ENCODE measurements at places on chromosomes 1 and 21.

GRCh38 chr1:223209293-223209898, 66.3 kb upstream of the TLR5 start:
- no peak for DNase-seq

DNA sequence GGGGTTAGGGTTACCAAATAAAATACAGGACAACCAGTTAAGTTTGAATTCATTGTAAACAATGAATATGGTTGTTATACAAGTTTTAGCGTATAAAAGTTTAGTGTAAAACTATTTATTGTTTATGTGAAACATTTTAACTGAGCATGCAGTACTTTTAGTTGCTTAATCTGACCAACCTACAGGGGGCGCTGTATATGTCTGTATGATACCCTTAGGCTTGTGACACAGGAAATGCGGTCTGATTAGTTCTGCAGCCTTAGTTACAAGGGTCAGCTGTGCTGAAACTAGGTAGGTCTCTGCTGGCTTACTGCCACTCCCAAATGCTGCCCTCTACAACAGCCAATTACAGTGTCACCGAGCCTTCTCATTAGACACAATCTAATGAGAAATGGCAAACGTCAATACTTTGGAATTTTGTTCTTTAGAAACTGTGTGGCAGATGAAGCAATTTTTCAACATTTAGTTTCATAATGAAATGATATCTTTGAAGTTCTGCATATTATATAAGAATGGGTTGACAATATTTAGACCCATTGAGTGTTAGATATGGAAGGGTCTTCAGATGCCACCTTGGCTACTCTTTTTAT, 56.2 kb downstream of the NTNG1 start:
- no peak for DNase-seq

GRCh38 chr1:222087221-222087920, 345.5 kb upstream of the DUSP10 start:
- DNase-seq = no peak

DNA sequence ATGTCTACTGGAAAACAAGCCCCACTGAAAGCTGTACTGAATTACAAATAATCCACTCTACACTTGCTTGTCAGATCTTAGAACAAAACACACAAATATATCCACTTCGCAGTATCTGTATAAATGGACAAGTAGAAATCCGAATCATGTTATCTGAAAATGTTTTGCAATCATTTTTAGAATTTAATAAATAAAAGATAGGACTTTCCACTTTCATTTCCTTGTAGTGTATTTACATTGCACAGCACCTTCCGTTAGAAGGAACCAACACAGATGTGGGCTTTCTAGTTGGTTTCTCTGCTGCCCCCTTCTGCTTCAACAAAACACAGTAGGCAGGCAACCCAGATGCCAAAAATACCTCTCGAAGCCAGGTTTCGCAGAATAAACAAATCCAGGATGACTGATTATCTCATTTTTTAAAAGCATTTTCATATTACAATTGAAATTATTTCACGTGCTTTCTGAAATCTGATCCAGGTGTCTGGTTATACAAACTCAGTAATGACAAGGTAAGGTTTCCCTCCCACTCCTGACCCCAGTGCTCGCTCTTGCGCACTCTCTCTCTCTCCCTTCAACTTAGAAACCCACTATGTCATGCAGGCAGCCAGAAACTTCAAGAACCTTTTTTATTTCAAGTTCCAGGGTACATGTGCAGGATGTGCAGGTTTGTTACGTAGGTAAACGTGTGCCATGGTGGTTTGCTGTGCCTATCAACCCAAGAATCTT, 389.9 kb downstream of the SMYD3 start:
- peak; percentile 78 for DNase-seq

GRCh38 chr1:41417746-41418145, 56.5 kb downstream of the FOXO6 start:
- no peak for DNase-seq

DNA sequence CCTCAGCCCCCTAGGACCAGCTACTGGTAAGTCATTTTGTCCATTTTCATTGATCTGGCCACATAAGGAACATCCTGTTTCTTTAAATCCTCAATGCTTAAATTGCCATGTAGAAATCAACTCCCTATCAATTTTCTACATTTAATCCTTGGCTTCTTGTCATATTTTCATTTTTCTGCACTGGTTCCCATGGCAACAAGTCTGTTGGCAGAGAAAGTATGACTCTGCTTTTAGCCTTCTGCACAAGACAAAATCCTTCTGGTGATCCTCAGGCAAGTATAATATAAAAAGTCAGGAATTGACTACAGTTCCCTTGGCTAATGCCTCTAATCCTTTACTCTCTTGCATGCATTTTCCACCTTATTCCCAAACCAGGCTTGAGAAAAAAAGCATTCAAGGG, 65.0 kb downstream of the LRRC40 start:
- peak; percentile 82 for DNase-seq

DNA sequence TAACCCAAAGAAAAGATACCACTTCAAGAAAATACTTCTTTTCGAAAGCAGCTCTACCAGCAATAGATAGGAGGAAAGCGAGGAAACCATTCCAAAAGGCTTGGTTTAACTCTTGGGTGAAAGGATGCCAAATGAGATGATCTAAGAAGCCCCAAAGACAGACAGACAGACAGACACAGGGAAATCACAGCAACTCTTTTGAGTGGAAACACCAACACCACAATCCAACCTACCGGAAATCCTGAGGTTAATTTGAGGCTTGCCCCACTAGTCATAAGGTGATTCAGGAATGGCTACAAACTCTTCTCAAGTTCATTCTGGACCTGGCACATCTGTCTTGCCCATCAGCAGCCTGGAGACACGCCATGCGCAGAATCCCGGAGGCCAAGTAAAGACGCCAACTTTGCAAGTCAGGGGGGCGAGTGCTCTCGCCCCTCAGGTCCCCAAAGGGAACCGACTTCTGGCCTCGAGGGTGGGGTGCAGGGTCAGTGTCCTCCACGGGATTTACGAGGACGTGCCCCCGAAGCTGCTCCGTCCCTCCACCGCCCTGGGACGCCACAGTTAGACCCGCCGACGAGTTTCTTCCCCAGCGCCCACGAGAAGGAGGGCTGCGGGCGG, 778 bp downstream of the EVI5 start:
- DNase-seq = peak; percentile 76

- no peak for DNase-seq
Measured at GRCh38 chr1:245549996-245550719, 395.4 kb downstream of the KIF26B start.

GRCh38 chr1:27885114-27885528, 12.8 kb downstream of the THEMIS2 start:
- no peak for DNase-seq

DNA sequence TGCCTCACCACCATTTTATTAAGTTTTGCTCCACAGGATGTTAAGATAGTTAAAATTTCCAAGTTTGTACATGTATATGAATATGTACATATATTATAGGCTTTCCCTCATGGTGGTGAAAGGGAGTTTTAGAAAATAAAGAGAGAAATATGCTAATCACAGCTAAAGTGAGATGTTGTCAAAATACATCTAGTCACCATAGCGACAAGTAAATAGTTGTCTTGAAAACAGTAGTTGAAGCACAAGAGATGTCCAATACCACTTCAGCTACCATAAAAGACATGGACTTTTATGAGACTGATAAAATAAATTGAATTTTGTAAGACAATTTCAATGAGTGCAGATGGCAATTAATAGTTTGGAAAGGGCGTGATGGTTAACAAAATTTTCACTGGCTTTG, 1600.0 kb downstream of the BRINP3 start:
- no peak for DNase-seq

DNA sequence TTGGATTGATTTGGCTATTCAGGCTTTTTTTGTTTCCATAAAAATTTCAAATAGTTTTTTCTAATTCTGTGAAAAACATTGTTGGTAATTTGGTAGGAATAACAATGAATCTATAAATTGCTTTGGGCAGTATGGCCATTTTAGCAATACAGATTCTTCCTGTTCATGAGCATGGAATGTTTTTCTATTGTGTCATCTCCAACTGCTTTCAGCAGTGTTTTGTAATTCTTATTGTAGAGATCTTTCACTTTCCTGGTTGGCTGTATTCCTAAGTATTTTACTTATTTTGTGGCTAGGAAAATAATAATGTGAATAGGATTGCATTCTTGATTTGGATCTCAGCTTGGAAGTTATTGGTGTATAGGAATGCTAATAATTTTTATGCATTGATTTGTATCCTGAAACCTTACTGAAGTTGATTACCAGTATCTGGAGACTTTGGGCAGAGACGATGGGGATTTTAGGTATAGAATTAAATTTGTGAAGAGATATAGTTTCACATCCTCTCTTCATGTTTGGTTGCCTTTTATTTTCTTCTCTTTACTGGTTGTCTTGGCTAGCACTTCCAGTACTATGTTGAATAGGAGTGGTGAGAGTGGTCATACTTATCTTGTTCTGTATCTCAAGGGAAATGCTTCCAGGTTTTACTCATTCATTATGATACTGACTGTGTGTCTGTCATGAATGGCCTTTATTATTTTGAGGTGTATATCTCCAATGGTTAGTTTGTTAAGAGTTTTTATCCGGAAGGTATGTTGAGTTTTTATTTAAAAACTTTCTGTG, 57.3 kb downstream of the DRAM2 start:
- peak; percentile 72 for DNase-seq

GRCh38 chr1:198642983-198643382, 4.1 kb downstream of the PTPRC start:
- DNase-seq = no peak

DNA sequence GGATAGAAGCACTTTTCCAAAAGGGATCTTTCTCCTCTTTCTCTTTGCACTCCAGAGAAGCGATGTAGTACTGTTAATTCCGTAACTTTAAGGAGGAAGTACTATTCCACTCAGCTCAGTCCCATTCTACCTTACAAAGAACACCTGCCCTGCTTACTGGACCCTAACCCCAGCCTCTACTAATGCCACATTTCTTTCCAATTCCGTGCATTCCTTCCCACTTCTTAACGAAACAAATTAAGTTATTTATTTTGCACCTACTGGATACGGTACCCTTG, 511 bp downstream of the NDC1 start:
- DNase-seq = no peak

DNA sequence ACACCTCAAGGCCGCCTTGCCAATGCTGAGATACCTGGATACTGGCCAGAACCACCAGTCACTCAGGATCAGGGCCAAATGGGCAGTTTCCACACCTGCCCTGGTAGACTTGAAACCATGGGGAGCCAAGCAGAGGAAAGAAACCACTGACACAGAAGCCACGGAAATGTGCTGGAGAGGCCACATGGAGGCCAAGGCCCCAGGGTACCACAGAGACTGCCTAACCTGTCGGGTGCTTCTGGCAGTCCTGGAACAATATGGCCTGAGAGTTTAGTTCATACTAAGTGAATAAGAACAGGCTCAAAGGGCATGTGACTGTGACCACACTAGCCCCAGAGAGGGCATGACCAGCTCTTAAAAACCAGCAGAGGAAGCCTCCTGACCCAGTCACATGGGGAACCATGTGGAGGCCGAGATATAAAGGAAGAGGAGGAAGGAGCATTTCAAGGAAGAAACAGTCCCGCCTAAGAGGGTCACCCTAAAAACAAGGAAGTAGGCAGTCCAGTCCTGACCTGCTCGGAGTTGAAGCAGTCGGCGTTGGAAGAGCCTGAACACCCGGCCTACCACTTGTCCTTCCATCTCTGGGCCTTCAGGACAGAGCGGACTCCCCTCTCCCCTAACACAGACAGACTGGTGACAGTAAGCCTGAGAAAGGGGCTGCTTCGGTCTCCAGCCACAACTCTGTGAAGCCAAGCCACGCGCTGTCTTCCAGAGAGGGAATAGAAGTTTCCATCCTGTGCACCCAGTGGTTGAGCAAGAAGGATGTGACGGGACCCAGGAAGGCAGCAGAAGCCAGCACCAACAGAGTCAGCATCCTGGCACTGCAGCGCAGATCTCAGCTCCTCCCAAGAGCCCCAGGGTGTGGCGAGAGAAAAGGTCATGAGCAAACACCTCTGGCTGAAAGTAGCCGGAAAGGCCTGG, at the start of gene DENND2D:
Gene DENND2D (minus strand): TSS at position 766 of the 921 bp plus-strand sequence. CDS start 187 bp downstream, at position 579.
- DNase-seq = no peak

GRCh38 chr1:214685906-214686305, 82.9 kb downstream of the CENPF start:
- peak; percentile 46 for DNase-seq

DNA sequence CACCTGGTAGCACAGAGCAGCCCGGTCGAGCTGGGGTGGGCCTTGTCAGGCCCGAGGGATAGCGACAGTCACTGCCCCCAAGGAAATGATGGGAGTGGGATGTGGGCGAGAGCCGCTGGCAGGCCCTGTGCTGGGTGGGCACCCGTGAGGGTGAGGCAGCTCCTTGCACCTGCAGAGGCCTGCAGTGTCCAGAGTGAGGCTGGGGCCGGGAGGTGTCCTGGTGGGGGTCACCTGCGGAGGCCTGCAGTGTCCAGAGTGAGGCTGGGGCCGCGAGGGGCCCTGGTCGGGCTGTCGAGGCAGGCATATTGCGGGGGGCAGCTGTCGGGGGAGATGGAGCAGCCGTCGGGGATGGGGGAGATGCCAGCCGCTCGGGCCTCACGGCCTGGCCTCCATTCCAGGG, 49.5 kb downstream of the SLC19A1 start:
- no peak for DNase-seq

GRCh38 chr1:107252271-107252670, 111.4 kb downstream of the NTNG1 start:
- no peak for DNase-seq

GRCh38 chr1:218772575-218772974, 401.1 kb upstream of the LYPLAL1 start:
- DNase-seq = peak; percentile 85

GRCh38 chr1:157139052-157139715, 989 bp upstream of the ETV3 start:
- DNase-seq = peak; percentile 80

GRCh38 chr1:16187748-16188401, 24.6 kb downstream of the ARHGEF19 start:
- DNase-seq = peak; percentile 79

Data from iris pigment epithelial cell (primary cell).